C1 segment of cervical spinal cord (tissue), 14 donors: ENCODE measurements at places on chromosomes 6 and 20.

GRCh38 chr6:24818346-24818745, 19.6 kb upstream of the ARMH2 start:
- no peak for DNase-seq

DNA sequence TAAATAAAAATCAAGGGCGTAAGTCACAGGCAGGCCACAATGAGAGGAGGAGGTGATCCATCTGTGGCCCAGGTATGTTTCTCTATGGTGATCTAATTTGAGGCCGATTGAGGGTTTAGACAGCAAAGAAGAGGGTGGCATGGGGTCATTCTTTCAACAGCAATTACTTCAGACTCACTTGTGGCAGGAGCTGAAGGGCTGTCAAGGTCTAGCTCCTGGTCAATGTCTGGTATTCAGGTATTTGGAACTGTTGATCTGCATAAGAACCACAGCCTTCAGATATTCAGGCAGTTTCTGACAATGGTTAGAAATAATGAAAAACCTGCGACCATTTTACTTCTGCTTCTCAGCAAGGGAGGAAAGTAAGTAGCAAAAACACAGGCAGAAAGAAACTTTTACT, 259.6 kb downstream of the FOXC1 start:
- DNase-seq, result no peak

GRCh38 chr20:15222502-15223330, 885.3 kb upstream of the FLRT3 start:
- DNase-seq, result no peak

DNA sequence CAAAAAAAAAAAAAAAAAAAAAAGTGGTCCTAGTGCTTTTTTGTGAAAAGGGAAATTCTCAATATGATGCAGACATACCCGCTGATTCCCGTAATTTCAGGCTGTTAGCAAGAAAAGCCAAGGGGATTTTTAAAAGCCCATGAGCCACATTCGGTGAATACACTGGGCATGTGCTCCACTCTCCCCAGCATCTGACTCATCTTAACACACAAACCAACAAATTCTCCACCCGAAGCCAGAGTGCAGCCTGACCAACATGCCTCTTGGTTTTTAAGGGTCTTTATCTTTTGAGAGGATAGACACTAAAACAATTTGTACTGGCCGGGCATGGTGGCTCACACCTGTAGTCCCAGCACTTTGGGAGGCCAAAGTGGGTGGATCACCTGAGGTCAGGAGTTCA, 45.5 kb upstream of the CD83 start:
- no peak for DNase-seq

DNA sequence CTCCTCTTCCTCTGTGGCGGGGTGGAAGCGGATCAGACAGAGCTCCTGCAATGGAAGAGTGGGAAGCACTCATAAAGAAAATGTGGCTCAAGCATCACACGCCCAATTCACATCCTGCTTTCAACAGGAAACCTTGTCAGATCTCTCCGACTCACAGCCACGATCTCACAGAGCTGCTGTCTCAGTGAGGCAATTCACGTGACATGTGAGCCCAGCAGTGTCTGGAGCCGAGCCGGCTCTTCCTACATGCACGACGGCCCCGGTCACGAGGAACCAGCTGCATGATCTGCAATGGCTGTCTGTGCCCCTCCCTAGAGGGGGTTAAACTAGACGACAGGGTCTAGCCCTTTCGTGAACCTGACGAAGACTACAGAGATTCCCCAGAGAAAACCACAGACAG, 29.5 kb upstream of the TCFL5 start:
- DNase-seq, result no peak

GRCh38 chr20:47358672-47359529, 2.4 kb upstream of the ZMYND8 start:
- DNase-seq, result peak; percentile 75

- DNase-seq, result no peak
These were observed 8.2 kb upstream of the HRH3 start for GRCh38 chr20:62227977-62228958.

GRCh38 chr20:32231245-32231644, 23.6 kb downstream of the POFUT1 start:
- no peak for DNase-seq

DNA sequence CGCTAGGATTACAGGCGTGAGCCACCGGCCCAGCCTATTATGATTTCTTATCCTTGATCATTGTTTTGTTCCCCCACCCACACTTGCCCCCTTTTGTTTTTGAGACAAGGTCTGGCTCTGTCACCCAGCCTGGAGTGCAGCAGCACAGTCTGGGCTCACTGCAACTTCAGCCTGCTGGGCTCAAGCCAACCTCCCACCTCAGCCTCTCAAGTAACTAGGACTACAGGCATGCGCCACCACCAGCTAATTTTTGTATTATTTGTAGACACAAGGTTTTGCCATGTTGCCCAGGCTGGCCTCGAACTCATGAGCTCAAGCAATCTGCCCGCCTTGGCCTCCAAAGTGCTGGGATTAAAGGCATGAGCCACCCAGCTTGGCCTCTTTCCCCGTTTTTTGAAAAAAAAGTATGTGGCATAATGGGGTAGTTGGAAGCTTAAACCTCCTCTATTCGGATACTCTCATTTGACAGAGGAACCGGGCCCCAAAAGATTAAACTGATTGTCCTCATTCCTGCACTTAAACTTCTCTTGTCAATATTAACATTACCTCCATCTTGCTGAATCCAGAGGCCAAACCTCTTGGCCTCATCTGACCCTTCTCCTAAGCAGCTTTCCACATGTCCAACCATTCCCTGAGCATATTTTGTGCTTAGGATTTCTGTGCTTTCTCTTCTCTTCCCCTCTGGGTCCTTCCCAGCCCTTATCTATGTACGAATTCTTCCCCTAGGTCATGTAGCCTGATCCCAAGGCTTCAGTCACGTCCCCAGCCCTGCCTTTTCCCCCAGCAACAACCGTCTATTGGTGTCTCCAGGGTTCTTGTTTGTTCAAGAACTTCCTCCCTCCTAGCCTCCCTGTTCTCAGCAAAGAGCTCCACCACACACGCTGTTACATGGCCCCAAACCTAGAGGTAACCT, 6.1 kb upstream of the EZR start:
- DNase-seq, result no peak
